ENCODE measurements at places on chromosomes 16 and 17. TPM values are rescaled to one million over a fixed set of nuclear protein-coding genes. Genes with fewer than 3 reads are reported as not detected.
A peak's percentile ranks its signal among the peaks of the same experiment; 100 is the strongest.

DNA sequence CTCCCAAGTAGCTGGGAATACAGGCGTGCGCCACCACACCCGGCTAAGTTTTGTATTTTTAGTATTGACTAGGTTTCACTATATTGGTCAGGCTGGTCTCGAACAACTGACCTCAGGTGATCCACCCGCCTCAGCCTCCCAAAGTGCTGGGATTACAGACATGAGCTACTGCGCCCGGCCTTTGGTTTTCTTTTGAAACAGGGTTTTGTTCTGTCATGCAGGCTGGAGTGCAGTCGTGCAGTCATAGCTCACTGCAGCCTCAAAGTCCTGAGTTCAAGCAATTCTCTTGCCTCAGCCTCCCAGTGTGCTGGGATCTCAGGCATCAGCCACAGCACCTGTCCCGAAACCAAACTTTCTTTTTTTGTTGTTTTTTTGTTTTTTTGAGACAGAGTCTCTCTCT lies 25.1 kb downstream of the PRR11 start:
- H3K27me3 ChIP-seq, result no peaks in the 10 kb centered on the region
- no peak for DNase-seq
- no peak overlapping the region for H3K4me3 ChIP-seq
- no peak overlapping the region for H3K27ac ChIP-seq
- peaks cover 8% of the 10 kb centered on the region for H3K4me1 ChIP-seq

GRCh38 chr16:3904875-3905274 lies 24.4 kb upstream of the CREBBP start:
- H3K4me1 ChIP-seq, result no peaks in the 10 kb centered on the region
- H3K27ac ChIP-seq, result no peak overlapping the region
- peaks cover 6% of the 10 kb centered on the region for H3K27me3 ChIP-seq
- no peak for DNase-seq
- H3K4me3 ChIP-seq, result no peak overlapping the region

DNA sequence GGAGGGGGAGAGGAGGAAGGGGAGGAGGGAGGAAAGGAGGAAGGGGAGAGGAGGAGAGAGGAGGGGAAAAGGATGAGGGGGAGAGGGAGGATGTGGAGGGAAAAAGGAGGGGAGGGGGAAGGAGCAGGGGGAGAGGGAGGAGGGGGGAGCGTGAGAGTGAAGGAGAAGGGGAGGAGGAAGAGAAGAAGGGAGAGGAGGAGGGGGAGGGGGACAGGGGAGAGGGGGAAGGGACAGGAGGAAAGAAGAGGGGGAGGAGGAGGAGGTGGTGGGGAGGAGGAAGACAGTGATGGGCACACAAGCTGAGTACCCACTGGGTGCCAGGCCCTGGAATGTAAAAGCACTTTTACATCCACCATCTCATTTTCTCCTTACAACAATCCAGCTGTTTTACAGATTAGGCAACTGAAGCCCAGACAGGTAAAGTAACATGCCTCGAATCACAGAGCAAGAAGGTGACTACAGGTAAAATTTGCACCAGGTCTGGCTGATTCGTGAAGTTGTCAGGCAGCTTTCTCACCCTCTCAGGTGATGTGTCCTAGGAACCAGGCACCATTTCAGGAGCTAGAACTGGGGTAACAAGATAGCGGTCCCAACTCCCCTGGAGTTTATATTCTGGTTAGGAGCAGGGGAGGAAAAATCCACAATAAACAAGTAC lies 10.0 kb upstream of the LITAF start:
- no peaks in the 10 kb centered on the region for H3K27me3 ChIP-seq
- peaks cover 5% of the 10 kb centered on the region for H3K4me1 ChIP-seq
- no peak overlapping the region for H3K4me3 ChIP-seq
- peak overlapping the region; percentile 32 for H3K27ac ChIP-seq
- no peaks in the 10 kb centered on the region for H3K36me3 ChIP-seq

DNA sequence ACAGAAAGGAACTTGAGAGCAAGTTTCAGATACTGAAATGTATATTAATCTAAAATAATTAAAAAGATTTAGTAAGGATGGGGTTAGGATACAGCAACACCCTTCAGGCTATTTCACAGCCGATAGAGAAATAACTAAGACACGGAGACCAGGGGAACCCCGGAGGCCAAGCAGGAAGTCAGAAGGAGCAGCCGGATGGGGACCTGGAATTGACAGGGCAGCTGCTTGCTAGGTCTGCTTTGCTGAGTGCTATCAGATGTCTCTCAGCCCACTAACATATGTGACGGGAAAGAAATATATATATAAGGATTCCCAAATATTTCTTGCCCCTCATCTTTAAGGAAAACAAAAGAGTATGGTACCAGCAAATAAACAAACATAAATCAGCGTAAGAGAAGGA lies 154.1 kb upstream of the CDH5 start:
- H3K4me1 ChIP-seq, result no peaks in the 10 kb centered on the region
- no peak overlapping the region for H3K27ac ChIP-seq
- H3K36me3 ChIP-seq, result no peaks in the 10 kb centered on the region
- H3K27me3 ChIP-seq, result peaks cover 50% of the 10 kb centered on the region

SLC52A1 gene
- total RNA-seq, result 0.12 TPM

DNA sequence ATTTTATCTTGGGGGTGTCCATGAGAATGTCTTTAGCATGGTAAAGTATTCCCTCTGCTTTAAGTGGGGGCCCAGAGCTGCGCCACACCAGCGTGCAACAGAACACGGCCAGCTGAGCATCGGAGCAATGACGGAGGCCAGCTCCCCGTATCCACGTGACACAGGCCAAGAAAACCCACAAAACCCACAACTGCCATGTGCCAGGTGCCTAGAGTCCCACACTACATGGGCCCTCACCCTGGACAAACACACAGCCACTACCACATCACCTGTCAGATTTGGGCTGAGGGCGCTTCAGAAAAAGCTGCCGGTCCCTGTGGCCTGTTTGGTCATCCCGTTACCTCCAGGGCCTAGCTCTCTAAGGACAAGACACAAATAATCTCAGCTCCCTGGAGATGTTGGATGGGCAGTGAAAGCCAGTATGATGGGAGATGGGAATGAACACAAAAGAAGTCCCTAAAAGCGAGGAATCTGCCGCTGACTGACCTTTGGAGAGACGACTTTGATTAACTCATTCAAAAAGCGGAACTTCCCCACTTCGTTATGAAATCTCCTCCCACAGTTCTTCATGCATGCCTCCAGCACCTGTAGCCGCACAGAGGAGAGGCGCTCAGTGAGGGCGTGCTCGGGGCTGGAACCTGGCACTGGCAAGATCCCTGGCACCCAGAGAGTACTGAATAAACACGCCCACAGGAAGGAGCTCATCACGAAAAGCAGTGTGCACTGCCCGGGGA lies 17.1 kb downstream of the GGA3 start:
- H3K4me1 ChIP-seq, result peaks cover 27% of the 10 kb centered on the region
- H3K4me3 ChIP-seq, result peak overlapping the region; percentile 7
- peak overlapping the region; percentile 96 for H3K27ac ChIP-seq

DNA sequence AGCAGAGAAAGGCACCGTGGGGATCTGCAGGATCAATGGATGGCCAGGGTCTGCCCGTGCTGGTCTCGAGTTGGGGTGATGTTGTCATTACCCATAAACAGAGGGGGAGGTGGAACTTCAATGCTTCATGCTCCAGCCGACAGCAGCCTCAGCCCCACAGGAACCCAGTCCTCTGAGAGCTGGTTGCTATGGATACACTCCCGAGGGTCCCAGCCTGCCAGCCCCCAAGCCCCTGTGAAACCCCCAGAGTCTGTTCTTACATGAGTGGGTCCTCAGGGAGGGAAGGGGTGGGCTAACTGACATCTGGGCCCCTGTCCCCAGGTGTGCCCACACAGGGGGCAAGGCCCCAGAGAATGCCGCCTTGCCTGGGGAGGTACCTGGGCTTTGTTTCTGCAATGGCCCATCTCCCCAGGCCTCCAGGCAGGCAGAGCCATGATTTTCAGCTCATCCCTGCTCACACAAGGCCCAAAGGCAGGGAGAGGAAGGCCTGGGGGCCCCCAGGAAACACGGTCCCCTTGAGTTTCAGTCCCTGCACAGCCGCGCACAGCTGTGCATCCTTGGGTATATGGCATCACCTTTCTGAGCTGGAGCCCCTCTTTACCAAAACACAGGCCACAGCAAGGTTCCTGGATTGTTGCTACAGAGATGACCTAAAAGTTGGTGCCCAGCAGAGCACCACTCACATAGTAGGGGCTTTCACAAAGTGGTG lies 223.7 kb downstream of the ZNF423 start:
- no peak overlapping the region for H3K27ac ChIP-seq
- H3K27me3 ChIP-seq, result peaks cover 13% of the 10 kb centered on the region
- no peaks in the 10 kb centered on the region for H3K4me1 ChIP-seq
- H3K36me3 ChIP-seq, result no peaks in the 10 kb centered on the region

HCRT gene
- total RNA-seq, result not detected

PRKCB gene
- 122 TPM for total RNA-seq

GRCh38 chr17:48543854-48544348 lies 1.0 kb downstream of the HOXB2 start:
- no peak for DNase-seq
- peak overlapping the region; percentile 96 for H3K4me3 ChIP-seq
- peak overlapping the region; percentile 98 for H3K27ac ChIP-seq

EVPL gene
- 0.68 TPM for total RNA-seq

GALR2 gene
- total RNA-seq, result 0.55 TPM

GRCh38 chr16:57538235-57538721 lies 1.9 kb upstream of the CCDC102A start:
- peaks cover 2% of the 10 kb centered on the region for H3K36me3 ChIP-seq
- DNase-seq, result no peak
- peaks cover 58% of the 10 kb centered on the region for H3K4me1 ChIP-seq
- H3K4me3 ChIP-seq, result peak overlapping the region; percentile 89

DNA sequence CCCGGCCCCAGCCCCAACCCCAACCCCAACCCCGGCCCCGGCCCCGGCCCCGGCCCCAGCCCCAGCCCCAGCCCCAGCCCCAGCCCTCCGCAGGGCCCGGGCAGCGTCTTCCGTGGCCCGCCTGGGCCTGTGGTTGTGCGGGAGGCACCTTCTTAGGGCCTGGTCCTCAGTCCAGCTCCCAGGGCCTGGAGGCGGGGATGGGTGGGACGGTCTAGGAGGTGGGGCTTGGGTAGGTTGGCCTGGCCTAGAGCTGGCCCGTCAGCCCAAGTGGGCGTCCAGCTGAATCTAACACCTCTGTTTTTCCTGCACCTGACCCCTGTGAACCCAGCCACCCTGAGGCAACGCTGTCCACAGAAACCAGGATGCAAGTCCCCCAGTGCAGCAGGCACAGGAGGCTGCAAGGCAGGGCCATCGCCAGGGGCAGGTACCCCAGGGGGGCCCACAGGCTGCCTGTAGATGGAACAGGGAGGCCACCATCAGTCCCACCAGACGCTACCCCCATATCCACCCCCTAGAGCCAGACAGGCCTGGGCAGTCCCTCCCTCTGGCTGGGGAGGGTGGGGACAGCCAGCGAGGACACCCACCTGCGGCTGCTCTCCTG lies 8.8 kb downstream of the MSLN start:
- DNase-seq, result no peak
- no peaks in the 10 kb centered on the region for H3K4me1 ChIP-seq
- no peak overlapping the region for H3K27ac ChIP-seq
- peaks cover 7% of the 10 kb centered on the region for H3K27me3 ChIP-seq
- no peaks in the 10 kb centered on the region for H3K36me3 ChIP-seq

DNA sequence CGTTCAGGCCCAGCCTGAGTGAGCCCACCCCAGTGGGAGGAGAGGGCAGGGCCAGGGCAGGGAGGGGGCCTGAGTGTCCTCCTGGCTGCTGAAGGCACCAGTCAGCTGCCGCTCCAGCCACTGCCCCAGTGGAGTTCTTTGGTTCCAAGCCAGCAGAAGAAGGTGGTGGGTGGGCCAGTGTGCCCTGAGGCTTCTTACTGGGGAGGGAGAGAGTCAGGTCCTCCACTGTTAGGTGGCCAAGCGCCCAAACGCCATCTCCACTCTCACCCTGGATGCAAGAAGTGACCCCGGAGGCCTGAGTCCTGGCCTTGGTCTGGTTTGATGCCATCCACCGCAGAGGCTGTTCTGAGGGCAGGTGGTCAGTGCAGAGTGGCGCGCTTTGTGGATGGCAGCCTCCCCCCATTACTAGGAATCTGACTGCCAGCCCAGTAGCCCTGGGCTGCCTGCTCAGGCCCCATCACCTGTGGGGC lies 2.2 kb downstream of the RNF213 start:
- H3K27ac ChIP-seq, result peak overlapping the region; percentile 98
- DNase-seq, result no peak
- peak overlapping the region; percentile 99 for H3K4me3 ChIP-seq
- no peaks in the 10 kb centered on the region for H3K27me3 ChIP-seq
- peaks cover 55% of the 10 kb centered on the region for H3K4me1 ChIP-seq

DNA sequence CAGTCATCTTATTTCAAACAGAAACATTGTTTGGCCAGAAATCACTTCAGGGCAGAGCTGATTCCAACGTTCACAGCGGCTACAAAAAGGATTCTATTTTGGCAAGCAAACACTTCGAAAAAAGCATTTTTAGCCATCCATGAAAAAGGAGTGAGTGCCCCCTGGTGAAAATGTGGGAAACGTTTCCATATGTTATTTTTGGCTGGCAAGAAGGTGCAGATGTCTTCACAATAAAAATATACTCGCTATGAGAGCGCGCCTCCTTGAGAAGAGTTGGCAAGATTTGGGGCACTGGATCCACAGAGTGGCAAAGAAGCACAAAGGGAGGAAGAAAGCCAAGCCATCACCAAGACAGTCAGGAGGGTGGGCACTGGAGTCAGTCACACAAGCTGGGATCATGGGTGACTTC lies 191.1 kb downstream of the CHD9NB start:
- no peak overlapping the region for H3K4me3 ChIP-seq
- H3K4me1 ChIP-seq, result no peaks in the 10 kb centered on the region
- no peaks in the 10 kb centered on the region for H3K36me3 ChIP-seq
- DNase-seq, result no peak
- H3K27me3 ChIP-seq, result no peaks in the 10 kb centered on the region

C1QL1 gene
- not detected for total RNA-seq

- no peak overlapping the region for H3K27ac ChIP-seq
- H3K27me3 ChIP-seq, result no peaks in the 10 kb centered on the region
- H3K36me3 ChIP-seq, result no peaks in the 10 kb centered on the region
- no peak for DNase-seq
- no peak overlapping the region for H3K4me3 ChIP-seq
Observed at GRCh38 chr16:88713568-88714419, 7.5 kb downstream of the CTU2 start.

PROCA1 gene
- 4.8 TPM for total RNA-seq

LDHD gene
- 0.62 TPM for total RNA-seq

PIGQ gene
- 32.4 TPM for total RNA-seq

DNA sequence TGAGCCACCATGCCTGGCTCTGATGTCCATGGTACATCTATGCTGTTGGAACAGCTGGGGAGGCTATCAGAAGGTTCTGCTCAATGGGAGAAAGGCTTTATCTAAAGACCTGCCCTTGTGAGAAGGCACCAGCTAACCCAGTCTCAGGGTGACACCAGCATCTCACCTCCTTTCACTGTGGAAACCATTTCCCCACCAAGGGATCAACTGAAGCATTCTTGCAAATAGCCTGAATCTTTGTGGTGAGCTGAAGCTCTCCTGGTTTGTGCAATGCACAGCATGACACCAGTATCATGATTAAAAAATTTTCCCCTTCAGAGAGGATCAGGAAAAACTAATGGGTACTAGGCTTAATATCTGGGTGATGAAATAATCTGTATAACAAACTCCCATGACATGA lies 5.1 kb downstream of the CCL18 start:
- peaks cover 3% of the 10 kb centered on the region for H3K4me1 ChIP-seq
- H3K27ac ChIP-seq, result no peak overlapping the region
- no peak for DNase-seq
- no peak overlapping the region for H3K4me3 ChIP-seq

HLF gene
- total RNA-seq, result 20.2 TPM
